Tongue (tissue), 3 donors: ENCODE measurements at places on chromosomes 16 and 17.

- peak; percentile 74 for DNase-seq
Observed at GRCh38 chr16:85390511-85391174, 222.5 kb upstream of the GSE1 start.

- no peak for DNase-seq
Observed at GRCh38 chr17:62216847-62217246, 151.8 kb upstream of the MED13 start.

DNA sequence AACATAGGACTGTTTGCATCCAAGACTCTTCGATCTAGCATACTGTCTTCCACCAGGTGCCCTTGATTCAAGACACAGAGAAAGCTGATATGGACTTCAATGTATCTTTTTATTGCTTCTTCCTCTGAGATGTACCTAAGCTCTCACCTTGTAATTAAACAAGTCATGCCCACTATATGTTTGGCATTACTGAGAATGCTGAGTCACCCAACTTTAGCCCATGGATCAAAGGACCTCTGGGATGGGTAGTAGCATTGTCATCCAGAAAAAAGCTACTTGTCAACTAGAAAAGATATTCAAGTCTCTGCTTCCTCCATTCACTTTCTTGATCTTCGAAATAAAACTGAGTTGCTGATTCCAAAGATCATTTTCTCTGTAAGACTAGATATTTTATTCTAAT lies 37.8 kb downstream of the CDH8 start:
- DNase-seq: no peak

GRCh38 chr16:23216658-23217246 lies 34.2 kb downstream of the SCNN1G start:
- no peak for DNase-seq

- no peak for DNase-seq
Observed at GRCh38 chr16:16029431-16030011, 80.1 kb downstream of the ABCC1 start.

DNA sequence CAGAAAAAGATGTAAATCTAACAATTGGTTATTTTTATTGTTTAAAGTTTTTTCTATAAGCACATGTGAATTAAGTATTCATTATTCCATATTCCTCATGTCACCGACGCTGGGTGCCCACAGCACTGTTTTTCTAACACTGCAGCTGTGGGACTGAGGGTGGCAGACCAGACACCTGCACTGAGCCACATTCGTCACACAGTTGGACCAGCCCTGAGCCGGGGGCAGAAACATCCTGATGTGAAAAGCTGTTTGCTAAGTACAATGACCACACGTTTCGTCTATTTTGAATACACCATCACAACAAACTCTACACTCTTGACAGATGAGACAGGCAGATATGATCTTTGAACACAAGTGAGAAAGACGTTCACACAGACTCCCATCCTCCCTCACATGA lies 749.5 kb downstream of the KCNJ18 start:
- DNase-seq: no peak

DNA sequence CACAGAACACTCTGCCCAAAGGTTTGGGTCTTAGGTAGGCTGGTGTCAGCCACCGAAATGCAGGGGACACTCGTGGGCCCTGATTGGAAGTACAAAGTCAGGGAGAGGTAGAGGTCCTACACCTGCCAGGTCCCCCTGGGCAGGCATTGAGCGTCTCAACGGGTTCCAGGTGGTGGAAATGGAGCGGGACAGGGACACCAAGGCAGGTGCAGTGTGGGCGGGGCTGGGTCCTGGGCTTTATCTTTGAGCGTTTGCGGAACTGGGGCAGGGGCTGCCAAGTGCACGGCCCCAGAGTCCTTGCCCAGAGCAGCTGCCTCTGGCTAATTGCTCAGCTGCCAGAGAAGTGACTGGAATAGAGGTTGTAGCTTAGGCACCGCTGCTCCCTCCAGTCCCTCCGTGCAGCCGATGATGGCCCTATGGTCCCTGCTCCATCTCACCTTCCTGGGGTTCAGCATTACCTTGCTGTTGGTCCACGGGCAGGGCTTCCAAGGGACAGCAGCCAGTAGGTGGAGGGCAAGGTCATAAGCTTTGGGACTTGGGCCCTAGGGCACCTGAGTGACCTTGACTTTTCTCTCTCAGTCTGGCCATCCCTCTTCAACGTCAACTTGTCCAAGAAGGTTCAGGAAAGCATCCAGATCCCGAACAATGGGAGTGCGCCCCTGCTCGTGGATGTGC lies at the start of gene ZACN:
TSS of gene ZACN (plus strand) at position 323 of the 675 bp plus-strand sequence. CDS start at position 406, 83 bp downstream.
- DNase-seq: no peak

DNA sequence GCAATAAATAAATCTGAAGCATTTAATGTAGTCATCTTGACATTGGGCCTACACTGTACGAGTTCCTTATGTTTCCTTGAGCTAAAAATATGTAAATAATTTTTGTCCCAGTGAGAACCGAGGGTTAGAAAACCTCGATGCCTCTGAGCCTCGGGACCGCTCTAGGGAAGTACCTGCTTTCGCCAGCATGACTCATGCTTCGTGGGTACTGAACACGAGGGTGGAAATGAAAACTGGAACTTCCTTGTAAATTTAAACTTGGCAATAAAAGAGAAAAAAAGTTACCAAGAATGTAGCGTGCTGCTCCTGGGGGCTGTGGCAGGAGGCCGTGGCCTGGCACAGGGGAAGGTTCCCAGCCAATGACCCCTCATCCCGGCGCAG lies 74.1 kb downstream of the SOCS1 start:
- no peak for DNase-seq

DNA sequence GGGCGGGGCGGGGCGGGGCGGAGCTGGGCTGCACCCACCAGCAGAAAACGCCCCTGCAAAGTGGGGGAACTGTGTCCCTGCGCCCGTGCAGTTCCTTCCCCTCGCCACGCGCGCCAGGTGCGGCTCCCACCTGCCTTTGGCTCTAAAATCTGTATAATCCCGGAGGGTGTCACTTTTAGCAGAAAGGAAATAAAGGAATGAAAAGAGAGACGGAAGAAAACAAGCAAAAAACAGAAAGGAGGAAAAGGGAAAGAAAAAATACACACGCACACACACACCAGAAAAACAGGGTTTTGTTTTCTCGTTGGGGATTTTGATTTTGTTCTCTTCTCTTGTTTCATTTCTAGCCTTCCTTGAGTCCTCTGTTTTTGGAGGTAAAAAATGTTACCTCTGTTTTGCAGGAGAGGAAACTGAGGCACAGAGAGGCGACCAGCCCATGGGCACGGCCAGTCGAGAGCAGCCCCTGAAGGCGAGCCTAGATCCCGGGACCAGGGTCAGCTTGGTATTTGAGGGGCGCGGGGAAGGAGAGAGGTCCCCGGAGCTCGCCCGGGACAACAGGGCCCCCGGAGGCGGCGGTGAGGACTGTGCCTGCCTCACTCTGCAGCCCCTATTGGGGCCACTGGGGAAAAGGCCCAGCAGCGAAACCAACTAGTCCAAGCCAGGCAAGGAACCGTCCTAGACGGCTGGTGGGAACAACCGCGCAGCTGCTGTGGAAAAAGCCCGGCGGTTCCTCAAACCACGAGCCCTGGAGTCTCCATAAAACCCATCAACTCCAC lies 594 bp upstream of the CARHSP1 start:
- DNase-seq: no peak

DNA sequence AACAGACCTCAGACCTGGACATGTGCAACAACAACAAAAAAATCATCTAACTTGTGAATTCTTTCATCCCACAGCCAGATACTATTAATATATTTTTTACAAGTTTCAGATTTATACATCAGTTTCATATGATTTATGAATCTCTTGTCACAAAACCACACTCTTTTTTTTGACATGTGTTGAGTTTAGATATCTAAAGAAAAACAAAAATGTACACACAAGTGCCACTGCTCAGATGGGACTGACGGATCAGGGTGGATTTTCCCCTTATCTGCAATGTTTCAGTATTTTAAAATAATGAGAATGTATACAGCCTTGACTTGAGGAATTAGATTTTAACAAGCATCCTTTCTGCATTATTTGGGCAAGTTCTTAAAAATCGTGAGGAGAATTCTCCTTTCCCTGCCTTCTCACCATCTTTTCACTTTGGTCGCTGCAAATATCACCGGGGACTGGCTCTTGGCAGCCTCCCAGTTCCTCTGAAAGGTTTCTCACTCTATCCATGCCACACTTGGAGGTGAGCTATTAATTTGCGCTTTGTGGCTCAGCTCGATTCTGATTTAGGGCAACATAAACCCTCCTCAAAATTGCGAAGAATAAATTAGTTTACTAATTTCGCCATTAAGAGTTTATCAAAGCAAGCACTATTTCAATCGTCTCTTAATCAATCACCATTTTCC lies 225.7 kb downstream of the XYLT1 start:
- no peak for DNase-seq

GRCh38 chr17:61724777-61725176 lies 133.8 kb upstream of the NACA2 start:
- no peak for DNase-seq

DNA sequence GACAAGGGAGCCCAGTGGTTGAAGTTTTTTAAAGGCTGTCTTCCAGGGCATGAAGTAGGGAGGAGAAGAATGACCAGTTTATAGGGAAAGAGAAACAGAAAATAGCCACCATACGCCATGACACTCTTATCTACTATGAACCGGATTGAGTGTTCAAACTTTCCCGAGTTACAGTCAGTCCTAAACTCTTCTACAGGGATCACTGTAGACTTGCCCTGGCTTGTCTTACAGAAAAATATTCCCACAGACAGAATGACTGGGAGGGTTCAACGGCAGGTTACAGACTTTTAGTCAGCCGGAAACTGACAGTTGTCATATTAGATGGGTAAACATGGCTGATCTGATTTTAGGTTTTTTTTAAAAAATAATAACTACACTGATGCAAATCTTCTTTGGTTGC lies 662.5 kb upstream of the SOX9 start:
- DNase-seq: no peak

DNA sequence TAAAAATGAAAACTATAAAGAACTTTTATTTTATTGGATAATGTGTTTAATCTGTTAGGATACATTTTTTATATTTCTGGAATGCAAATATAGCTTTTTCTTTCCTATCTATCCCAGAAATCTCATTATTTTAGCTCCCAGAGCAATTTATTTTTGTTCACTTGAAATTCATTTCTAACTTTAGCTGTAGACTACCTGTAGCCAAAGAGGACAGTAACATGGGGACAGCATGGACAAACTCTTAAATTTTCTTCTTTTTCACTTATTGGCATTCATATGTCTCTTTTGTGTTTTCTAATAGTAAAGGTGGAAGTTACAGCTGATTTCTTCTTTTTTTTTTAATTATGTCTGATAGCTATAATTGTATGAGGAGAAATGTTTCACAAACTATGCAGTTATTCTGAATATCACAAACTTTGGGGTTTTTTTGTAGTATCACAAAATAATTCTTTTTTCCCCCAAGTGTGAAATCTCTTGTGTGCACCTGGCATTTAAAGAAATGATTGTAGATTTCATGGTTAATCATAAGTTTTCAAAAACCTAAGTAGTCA lies 55.4 kb downstream of the VMP1 start:
- DNase-seq: no peak

DNA sequence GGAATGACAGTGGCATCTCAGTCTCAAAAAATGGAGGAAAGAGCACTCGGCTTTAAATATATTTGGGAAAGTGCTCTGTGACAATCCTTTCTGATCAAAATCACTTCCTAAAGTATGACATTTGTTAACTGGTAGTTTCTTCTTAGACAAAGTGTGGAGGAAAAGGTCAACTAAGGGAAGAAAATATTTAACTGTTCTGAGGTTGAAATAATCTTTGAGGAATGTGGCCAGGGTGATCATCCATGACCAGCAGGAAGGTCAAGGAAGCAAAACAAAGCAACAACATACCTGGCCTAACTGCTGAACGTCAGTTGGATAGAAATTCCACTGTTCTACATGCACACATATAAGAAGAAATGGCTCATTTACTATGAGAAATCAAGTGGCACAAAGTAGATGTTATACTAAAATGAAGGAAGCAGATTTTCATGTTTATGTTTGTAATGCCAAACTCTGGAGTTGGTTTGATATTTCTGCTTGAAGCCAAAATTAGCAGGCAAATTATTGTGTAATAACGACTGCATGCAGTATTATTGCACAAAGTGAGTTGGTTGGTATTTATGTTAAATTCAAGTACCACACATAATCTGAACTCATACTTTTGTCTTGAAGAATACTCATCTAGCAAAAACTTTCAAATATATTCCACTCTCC lies 87.3 kb upstream of the CORO6 start:
- DNase-seq: no peak

- DNase-seq: no peak
Observed at GRCh38 chr17:43219746-43220380, 8.2 kb downstream of the TMEM106A start.

- DNase-seq: peak; percentile 86
Observed at GRCh38 chr17:81277421-81277820, 17.7 kb downstream of the SLC38A10 start.

DNA sequence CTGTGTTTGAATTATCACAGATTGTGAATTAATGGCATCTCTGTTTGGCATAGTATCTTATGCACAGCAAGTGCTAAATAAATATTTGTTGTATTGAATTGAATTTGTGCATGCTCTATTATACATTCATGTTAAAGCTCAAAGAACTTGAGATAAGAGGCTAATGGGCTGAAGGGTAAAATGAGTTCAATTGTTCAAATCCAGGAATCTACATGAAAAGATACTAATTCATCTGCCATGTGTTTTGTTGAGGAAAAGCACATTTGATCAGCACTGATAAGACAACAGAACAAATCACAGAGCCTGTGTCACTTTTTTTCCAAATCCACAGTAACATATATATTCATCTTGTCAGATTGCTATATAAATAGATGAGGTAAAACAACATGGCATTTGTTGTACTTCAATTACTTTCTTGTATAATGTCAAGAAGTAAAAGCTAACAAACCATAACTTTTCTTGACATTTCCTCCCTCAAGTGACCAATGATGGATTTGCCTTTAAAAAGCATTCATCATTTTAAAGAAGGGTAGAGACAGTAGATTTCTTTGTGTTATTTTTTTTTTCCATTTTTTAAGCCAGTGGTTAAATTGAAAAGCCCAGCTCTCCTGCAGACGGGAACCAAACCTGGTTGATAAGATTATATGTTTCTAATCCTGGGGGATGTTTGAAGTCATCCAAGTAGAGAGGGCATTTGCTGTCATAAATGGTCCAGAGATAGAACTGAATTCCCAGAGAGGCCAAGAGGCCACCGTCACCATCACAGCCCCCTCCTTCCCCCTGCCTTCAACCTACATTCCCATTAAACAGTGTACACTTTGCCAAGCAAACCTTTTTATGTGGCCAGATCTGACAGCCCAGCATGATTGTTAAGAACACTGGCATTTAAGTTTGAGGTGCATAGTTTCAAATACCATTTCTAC lies 123.0 kb downstream of the CHD9NB start:
- DNase-seq: no peak

- DNase-seq: no peak
Observed at GRCh38 chr17:4785311-4786105, 656 bp downstream of the VMO1 start.

GRCh38 chr17:40124279-40125141 lies 2.7 kb downstream of the MSL1 start:
- DNase-seq: no peak

DNA sequence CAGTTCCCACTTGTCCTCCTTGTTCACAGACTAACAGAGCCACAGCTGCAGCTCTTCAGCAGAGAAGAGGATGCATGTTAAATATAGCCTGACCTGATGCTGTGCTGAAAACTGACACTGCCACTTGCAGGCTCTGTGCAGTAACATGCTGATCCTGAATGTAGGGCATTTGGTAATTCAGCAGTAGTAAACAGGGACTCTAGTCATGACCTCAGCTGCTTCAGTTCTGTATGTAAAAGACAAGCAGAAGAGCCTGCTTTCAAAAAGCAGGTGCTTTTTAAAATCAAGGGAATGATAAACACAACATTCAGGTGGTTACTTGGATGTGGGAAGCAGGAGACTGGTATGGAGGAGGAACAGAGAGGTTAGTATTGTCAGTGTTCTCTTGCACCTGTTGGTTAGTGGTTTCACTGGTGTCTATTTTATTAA lies 33.8 kb downstream of the ESRP2 start:
- peak; percentile 76 for DNase-seq
